ENCODE measurements at places on chromosomes 12 and 14.
A peak's percentile ranks its signal among the peaks of the same experiment; 100 is the strongest.

- DNase-seq: no peak
Measured at GRCh38 chr12:89622115-89622514, 86.5 kb downstream of the ATP2B1 start.

- DNase-seq: no peak
Measured at GRCh38 chr12:29176941-29177340, 27.9 kb downstream of the FAR2 start.

- no peak for DNase-seq
Measured at GRCh38 chr14:65599375-65599774, 186.8 kb downstream of the FUT8 start.

GRCh38 chr14:51118993-51119392 lies 24.1 kb upstream of the TRIM9 start:
- DNase-seq: no peak

- no peak for DNase-seq
Measured at GRCh38 chr12:12171991-12172511, 94.8 kb downstream of the LRP6 start.

- DNase-seq: no peak
Measured at GRCh38 chr12:7797698-7798398, 8.6 kb downstream of the NANOG start.

DNA sequence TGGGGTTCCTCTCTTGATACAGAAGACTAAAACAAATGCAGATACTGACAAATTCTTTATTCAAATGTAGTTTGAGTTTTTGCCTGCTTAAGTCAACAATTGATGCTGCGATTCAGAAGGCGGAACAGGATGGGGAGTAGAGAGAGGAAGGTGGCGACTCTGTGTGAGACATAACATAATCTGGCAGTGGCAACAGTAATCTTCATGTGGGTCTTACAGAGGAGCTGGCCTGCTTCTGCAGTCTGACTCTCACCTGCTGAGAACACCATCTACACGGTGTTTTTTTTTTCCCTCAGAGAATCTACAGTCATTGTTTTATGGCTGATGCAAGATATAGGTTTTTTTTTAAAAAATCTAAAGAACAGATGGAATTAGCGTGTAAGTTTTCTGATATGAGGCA lies 10.1 kb downstream of the CCDC92 start:
- DNase-seq: no peak

- DNase-seq: no peak
Measured at GRCh38 chr14:100313464-100314230, 7.4 kb upstream of the SLC25A29 start.

DNA sequence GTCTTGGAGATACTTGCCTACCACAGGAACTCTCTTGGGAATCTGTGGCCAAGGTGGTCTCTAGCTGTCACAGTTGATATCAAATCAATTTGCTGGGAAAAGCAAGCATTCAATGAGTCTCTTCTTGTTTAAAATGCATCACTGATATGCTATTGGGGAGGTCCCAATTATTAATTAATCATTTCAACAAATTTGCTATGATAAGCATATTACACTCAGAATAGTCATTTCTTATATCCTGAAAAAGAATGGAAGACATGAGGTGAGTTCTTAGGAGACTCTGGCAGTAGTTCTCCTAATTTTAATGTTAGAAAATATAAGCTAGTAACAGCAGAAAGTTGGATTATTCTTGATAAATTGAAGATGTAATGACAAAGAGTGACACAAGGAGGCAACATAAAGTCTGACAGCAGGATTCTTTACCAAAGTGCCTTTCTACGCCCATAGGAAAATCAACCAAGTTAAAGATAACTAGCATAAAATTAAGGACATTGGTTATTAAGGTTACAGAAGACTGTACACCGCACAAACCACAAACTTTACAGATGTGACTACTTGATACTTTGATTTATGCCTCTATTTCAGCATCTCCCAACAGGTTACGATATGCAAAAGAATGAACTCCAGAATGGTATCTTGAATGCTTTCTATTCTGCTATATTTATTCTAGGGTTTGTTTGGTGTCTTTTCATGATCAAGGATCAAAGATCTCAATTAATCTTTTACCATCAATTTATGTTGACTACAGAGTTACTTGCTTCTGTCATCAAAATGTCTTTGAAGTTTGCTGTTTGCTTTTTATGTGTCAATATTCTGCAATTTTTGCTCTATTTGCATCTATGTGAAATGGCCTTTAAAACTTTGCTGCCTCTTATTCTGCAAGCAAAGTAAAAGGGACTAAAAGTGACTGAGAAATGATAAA lies 349.6 kb upstream of the CLEC14A start:
- DNase-seq: no peak

DNA sequence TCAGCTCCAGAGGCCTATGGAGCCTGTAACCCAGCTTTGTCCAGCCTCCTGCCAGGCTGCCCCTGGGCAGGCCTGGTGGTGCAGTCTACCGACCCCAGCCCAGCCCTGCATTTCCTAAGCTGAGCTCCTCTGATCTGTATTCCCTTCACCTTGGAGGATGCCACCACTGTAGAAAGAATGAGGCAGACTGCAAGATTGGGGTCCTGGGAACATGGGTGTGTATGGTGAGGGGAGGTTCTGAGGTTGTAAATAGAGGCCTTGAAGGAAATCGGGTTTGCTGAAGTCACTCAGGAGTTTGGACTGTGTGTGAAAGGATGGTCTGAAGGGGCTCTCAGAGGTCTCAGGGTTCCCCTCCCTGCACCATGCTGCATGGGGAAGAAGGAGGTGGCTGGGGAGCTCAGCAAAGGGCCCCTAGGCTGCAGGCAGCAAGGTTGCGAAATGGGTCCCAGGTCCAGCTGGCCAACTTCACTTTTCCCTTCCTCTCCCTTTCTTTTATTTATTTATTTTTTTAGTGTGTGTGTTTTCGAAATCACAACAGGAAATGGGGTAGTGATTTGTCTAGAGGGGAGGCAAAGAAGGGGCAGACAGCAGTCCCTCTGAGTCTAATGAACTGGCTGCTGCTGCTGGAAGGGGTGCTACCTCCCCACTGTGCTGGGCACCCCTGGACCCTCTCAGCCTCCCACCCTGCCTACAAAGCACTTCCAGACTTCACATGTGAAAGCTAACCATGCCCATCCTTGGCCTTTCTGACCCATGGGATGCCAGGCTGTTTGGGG lies 1.2 kb upstream of the LRP1-AS start:
- no peak for DNase-seq

GRCh38 chr14:41865894-41866293 lies 259.2 kb downstream of the LRFN5 start:
- no peak for DNase-seq

GRCh38 chr14:63764620-63765139 lies 36.8 kb upstream of the SGPP1 start:
- DNase-seq: no peak

GRCh38 chr14:65434216-65434850 lies 21.8 kb downstream of the FUT8 start:
- no peak for DNase-seq

DNA sequence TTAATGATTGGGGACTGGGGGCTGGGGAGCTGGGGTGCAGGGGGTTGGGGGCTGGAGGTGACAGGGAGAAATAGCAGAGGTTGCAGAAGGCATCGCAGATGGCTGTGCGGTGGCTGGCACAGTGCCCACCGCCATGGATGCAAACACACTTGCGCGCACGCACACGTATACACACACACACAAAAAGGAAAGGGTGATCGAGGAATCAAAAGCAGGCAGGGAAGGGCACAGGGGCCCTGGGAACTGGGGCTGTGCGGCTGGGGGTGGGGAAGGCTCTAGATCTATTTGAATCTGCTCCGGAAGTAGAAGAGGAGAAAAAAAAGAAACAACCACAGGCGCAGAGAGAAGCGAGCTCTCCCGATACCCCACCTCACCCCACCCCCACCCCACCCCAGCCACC lies 39.4 kb downstream of the ZFHX2 start:
- peak; percentile 61 for DNase-seq

DNA sequence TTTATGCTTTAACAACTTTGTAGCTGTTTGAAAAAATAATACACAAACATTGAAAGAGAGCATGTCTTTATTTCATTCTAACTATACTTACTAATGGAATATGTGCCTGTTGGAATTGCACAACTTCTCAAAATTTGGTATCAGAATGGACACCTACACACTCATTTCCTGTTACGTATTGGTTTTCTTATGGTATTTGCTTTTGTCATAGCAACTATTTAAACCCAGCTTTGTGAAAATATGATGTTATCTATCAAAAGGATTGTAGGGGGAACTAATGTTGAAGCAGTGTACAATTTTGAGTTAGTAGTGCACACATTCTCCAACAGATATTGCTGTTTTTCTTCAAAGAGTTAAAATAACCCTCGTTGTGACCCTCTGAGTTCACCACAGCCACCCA lies 52.6 kb downstream of the RBMS2 start:
- DNase-seq: no peak

DNA sequence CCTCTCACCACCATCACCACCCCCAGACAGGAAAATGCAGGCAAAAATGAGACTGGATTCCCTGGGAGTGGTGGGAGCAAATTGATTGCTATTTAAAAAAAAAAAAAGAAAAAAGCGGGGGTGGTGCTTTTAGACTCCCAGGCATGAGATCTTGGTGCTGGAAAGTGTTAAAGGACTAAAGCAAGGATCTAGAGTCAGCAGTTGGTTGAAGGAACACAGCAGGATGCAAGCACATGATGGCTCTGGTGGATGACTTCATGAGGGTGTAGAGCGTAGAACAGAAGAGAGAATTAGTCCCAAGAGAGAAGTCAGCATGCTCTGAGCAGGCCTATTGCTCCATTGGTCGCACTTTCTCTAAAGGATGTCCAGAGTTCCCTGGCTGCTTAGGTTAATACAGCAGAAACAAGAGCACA lies 183.8 kb upstream of the HMGA2 start:
- DNase-seq: no peak

Data from COR-L47 (cell line).